ENCODE measurements at places on chromosomes 13 and 19.

GRCh38 chr13:98652721-98653462, 76.0 kb upstream of the STK24 start:
- no peak for DNase-seq

DNA sequence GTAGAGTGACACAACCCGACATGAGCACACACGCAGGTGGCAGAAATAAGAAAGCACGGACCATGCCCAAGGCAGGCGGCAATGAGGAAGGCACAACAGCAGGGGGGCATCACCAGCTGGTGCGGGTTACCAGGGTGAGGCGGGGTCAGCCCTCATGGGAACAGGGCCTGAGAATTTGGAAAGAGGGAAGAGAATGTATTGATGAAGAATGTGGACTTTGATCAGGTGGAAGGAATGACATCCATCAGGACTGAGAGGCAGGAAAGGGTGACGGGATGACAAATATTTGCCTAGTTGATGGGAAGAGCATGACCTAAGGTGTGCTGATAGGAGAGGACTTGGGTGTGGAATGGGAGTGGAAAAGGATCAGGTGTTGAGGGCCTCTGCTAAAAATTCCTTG, 177.5 kb downstream of the ABCC4 start:
- no peak for DNase-seq

GRCh38 chr19:12867120-12868099, 13.8 kb downstream of the DNASE2 start:
- no peak for DNase-seq

GRCh38 chr13:20566468-20566897, 474 bp upstream of the IFT88 start:
- DNase-seq: peak; percentile 73

- no peak for DNase-seq
These were observed 4.8 kb downstream of the TJP3 start for GRCh38 chr19:3712663-3713611.

DNA sequence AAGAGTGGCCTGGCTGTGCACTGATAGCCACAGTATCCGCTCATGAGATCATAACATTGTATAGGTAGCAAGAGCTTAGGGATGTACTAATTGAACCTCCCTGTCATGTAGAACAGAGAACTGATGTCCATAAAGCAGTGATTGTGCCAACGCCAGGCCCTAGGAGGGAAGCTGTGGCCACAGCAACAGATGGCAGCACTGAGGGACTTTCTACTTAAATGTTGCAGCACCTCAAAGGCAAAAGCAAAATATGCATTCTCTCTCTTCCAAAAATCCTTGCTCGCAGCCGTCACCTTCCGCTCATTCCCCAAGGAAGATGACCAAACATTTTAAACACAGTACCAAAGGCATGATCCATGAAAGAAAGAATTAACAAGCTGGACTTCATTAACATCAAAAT, 32.3 kb downstream of the COL4A1 start:
- no peak for DNase-seq

GRCh38 chr13:46025157-46025556, 27.4 kb downstream of the ZC3H13 start:
- DNase-seq: no peak

- DNase-seq: no peak
These were observed 223.9 kb downstream of the LHFPL6 start for GRCh38 chr13:39379118-39379517.

DNA sequence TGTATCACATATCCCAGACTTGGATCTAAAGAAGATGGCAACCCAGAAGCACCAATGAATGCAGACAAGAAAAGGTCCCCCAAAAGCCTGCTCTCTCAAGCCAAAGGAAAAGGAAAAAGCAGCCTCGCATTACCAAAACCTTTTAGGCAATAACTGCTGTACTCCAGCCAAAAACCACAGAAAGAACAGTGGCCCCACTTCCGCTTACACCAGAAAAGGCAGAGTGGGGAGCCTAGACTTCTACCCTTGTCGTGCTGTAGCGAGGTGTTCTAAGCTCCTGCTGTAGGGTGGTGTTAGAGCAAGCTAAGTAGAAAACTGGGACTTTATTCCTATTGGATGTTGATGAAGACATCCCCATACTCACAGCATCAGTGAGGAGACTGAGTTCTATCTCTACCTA, 244.0 kb upstream of the RXFP2 start:
- DNase-seq: no peak

GRCh38 chr19:16355293-16356043, 30.8 kb downstream of the KLF2 start:
- DNase-seq: no peak

- no peak for DNase-seq
These were observed 172.2 kb downstream of the DNAJC15 start for GRCh38 chr13:43195551-43195950.

DNA sequence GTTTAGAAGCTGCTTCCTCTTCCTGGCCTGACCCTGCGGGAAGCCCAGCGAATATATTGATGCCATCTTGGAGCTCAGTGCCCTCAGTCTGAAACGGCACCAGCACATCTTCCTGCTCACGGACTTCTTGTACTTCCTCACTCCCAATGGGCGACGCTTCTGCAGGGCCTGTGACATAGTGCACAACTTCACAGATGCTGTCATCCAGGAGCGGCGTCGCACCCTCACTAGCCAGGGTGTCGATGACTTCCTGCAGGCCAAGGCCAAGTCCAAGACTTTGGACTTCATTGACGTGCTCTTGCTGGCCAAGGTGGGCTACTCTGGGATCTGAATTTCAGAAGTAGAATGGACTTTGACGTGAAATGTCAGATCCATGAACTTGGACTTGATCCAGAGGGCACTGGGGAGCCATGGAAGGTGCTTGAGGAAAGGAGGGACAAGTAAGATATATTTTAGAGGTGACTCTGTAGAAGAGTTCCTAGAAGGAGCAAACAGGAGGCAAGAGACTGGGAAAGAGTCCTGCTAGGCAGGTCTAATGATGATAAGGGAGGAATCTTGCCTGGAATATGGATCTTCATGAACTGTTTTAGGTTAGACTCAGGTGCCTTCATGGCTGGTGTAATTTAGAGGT, 38.4 kb upstream of the CYP4F8 start:
- DNase-seq: no peak

DNA sequence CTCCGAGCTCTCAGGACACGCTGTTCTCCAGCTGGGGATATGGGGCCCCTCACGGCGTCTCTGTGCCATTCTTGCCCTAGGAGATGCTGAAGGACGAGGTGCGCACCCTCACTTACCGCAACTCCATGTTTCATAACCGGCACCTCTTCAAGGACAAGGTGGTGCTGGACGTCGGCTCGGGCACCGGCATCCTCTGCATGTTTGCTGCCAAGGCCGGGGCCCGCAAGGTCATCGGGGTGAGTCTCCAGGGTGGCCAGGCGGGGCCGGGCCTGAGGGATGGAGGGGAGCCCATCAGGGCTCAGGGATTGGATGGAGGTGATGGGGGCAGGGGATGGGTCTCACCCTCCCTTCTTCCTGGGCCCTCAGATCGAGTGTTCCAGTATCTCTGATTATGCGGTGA, 4.8 kb downstream of the PRMT1 start:
- no peak for DNase-seq

- DNase-seq: no peak
These were observed 77.6 kb downstream of the GADD45B start for GRCh38 chr19:2553510-2553909.

DNA sequence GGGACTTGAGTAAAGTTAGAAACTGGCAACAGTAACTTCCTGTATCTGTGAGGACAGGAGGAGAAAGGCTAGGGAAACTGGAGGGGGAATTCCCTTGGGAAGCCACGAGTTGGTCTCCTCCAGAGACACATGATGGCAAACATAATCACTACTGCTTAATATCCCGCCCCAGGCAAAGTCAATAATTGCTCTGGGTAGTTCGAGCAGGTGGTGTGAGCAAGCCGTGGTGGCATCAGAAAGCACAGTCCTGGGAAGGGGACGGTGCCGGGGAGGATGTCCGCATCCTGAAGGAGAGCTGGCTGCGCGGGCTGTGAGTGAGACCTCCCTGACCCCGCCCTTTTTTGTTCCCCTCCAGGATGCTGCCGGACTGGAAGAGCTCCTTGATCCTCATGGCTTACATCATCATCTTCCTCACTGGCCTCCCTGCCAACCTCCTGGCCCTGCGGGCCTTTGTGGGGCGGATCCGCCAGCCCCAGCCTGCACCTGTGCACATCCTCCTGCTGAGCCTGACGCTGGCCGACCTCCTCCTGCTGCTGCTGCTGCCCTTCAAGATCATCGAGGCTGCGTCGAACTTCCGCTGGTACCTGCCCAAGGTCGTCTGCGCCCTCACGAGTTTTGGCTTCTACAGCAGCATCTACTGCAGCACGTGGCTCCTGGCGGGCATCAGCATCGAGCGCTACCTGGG, 1.4 kb downstream of the FFAR2 start:
- no peak for DNase-seq

DNA sequence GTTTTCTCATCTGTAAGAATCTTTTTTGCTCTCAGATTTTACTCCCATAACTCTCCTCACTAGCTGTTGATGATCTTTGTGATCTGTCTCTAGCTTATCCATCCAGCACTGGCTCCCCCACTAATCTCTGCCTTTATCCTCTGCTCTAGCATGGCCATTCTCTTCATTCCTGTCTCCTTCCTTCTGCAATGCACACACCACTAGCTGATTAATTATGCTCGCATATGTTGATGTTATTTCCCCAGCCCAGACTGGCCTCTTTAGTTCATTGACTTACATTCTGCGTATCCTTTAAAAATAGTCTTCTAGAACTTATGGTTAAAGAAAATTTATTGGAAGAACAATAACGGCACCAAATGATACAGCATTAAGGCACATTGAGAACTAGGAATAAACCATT, 52.5 kb downstream of the DGKH start:
- DNase-seq: no peak

- DNase-seq: no peak
These were observed 96.9 kb downstream of the COL4A1 start for GRCh38 chr13:110209950-110210603.
